ENCODE measurements at places on chromosomes 1 and 21. TPM values are rescaled to one million over a fixed set of nuclear protein-coding genes. Genes with fewer than 3 reads are reported as not detected.

DNA sequence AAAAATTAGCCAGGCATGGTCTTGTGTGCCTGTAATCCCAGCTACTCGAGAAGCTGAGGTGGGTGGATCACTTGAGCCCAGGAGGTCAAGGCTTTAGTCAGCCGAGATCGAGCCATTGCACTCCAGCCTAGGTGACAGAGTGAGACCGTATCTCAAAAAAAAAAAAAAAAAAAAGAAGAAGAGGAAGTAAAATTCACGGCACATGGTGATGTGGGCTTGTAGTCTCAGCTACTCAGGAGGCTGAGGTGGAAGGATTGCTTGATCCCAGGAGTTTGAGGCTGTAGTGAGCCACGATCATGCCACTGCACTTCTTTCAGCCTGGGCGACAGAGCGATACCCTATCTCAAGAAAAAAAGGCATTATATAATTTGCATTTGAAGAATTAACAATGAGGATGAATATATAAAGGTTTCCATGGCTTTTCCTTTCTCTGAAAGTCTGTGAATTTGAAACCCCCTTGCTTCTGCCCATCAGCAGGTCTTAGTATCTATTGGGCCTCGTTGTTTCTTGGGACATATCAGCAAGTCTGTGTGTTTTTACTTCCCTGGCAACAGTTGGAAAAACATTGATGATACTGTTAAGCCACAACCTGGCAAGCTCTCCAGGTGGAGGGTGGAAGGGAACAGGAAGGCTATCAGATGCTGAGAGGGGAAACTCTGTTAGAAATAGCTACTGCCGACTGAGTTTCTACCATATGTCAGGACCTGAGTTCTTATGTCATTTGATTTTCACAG lies 4.6 kb upstream of the PLA2G2D start:
- DNase-seq: no peak

DNA sequence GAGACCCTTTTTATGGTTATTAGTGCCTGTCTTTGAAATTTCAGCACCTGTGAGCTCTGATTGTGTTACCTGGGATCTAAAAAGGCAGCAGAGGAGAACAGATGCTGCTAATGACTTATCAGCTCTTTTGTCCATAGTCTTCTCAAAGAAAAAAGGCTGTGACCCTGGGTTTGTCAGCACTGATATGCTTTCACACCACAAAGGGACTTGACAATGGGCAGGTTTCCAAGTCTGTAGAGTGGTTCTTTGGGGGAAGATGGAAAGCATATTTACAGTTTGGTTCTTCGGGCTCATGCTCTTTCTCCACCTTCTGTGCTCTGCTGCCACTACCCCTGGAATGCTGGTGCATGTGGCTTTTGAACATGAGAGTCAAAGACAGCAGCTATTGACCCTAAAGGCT lies 32.0 kb downstream of the DNAJC6 start:
- DNase-seq: no peak

- DNase-seq: peak; percentile 70
Measured at GRCh38 chr1:109838838-109839240, 71.8 kb upstream of the CSF1 start.

DNA sequence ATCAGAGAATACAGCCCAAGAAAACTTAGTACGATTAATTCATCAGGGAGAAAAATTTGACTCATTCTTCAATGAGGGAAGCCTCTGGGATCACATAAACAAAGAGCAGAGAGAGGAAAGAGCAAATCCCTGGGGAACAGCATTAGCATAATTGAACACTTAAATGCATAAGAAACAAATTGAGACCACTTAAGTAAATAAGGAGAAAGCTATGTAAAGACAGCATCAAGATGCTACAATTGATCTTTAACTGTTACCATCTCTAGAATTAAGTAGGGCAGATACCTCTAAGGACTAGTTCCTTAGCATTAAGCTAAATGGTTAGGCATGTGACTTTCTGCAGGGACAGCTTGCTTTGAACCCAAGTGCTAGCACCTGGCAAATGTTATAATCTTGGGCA lies 265.1 kb upstream of the NEGR1 start:
- no peak for DNase-seq

GRCh38 chr1:91026320-91026719 lies 4.5 kb upstream of the ZNF644 start:
- no peak for DNase-seq

DNA sequence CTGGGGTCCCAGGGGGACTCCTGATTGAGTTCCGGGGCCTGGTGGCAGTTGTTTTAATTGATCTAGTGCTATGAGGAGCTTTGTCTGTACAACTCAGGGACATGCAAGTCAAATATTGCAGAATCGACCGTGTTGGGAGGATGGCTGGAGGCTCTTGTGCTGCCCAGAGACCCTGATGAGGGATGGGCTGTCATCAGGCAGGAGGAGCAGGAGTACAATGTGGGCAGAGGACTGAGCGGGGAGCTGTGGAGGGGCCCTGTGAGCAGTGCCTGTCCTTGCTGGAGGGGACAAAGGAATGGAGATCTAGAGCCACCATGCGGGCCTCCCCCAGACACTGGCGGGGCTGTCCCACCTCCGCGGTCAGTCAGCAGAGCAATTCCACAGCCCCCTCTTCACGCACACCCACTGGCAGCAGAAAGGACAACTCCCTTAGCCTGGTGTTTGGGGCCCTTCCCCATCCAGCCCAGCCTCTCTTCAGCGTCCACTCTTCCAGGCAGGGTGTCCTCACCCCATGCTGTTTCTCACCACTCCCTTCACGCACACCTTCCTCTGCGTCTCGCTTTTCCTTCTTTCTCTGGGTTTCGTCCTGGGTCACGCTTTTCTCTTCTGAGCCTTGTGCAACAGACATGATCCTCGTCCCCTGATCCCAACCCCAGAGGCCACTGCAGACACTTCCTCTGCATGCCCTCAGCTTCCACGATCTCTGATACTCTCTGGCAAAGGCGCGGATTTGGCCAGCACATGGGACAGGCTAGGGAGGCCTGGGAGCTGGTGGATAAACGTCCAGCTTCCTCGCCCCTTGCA lies 122.6 kb downstream of the GRIK3 start:
- no peak for DNase-seq

- no peak for DNase-seq
Measured at GRCh38 chr1:193537266-193538002, 351.0 kb upstream of the B3GALT2 start.

DNA sequence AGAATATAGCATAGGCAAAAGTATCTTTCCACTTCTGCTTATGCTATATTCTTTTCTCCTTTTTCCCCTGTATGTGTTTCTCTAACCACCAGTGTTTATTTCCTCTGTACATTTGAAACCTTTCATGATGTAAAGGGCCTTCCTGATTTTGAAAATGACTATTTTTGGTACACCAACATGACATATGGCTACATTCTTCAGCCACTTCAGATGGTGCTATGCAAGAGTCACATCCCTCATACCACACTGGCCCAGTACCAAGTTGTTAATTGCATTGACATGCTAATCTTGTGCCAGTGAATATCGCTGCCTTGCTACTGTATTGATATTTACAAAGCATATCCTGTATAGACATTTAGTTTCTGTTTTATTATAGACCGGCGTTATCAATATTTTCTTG lies 408.7 kb downstream of the NCAM2 start:
- no peak for DNase-seq

DNA sequence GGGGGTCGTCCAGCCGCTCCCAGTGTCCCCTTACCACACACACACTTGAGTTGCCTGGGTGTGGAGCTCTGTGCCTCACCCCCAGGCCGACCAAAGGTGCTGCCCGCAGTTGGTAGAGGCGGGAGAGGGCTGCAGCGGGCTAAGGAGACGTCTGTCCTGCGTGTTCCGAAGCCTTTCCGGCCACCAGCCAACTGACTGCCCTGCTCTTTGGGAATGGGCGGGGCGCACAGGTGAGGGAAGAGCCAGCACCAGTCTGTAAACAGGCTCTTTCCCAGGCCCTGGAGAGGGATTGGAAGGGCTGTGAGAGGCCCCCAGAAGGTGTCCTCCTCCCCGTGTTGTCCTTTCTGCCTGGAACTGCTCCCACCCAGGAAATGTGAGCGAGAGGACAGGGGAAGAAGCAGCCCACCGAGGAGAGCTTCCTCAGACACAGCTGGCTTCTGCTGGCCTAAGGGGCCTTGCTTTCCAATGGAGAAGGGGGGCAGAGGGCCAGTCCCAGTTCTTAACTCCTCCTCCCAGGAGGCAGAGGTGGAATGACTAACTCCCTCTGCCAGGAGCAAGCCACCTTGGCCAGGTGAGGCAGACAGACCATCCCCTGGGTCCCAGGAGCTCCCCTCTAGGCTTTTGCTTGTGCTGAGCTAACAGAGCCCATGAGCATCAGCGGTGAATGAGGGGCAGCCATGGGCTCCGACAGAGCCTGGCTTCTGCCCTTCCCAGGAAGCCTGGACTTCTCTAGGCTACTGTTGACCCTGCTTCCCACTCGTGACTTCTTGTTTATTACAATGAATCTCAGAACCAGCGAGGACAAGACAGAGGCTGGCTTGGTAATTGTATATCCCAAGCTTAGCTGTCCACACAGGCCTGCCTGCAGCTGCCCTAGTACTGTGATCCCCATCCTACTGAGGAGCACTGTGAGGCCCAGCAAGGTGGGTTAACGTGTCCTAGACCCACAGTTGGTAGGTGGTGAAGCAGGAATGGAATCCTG lies 158.1 kb upstream of the COA6 start:
- no peak for DNase-seq

DNA sequence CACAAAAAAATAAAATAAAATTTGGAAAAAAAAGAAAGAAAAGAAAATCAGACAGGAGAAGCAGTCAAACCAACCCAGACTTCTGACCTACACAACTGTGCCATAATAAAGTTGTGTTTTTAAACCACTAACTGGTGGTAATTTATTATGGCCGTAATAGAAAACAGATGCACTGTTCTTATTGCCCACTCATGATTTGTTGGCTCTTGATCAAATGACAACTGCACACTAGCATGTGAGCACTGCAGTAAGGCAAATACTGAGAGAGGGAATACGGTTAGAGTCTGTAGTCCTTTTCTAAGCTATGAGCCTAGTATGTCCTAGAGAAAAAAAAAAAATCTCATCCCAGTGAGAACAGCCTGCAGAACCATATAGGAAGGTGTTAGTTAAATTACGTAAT lies 61.2 kb upstream of the TNR start:
- no peak for DNase-seq

- DNase-seq: no peak
Measured at GRCh38 chr1:204505674-204506200, 10.5 kb upstream of the MDM4 start.

- no peak for DNase-seq
Measured at GRCh38 chr1:229392936-229393335, 41.0 kb downstream of the ACTA1 start.

DNA sequence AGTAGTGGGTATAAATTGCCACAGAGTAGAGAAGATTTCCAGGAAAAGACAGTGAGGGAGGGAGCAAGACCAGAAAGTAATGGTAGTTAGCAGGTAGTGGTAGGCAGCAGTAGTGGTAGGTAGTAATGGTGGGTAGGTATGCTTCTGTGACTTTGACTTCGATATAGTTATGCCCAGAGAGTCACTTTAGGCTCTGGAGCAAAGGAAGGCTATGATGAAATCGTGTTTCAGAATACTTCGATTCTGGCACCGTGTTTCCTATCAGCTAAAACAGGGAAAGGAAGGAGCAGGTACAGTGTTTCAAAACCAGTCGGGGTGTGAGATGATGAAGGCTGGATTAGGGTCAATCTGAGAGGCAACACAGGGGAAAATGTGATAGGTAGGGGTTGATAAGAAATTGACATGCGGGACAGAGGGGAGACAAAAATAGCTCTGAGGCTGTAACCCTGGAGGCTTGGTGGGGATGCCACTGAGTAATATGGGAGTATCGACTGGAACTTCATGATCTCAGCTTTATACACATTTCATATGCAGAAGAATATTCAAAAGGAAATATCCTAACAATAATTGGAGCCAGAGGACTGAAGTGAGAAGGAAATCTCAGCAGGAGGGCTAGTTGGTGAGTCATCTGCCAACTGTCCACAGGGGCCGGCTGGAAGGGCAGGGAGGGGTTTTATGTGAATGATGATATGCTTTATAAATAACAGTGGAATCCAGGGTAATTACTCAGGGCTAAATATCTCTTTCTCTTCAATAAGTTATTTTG lies 25.2 kb upstream of the TRIM45 start:
- DNase-seq: peak; percentile 94

DNA sequence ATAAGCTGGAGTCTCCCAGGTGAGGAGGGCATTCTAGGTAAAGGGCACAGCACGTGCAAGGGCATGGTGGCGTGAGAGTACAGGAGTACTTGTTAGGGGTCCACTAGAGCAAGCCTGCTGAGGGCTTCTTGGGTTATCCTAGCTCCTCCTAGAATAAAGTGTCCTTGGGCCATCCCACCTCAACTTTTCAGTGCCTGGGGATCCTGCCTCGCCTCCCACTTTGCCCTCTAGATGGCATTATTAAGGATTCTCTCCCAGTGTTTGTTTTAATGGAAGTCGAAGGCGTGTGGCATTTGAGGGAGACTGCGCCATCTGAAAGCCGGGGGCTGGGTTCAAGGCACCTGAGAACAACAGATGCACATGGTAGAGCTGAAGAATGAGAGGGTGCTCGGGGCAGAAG lies 74.5 kb upstream of the SELENON start:
- no peak for DNase-seq

GRCh38 chr1:27891196-27891889 lies 19.0 kb downstream of the THEMIS2 start:
- DNase-seq: no peak

- DNase-seq: no peak
Measured at GRCh38 chr1:235011064-235011598, 117.5 kb downstream of the TOMM20 start.

DNA sequence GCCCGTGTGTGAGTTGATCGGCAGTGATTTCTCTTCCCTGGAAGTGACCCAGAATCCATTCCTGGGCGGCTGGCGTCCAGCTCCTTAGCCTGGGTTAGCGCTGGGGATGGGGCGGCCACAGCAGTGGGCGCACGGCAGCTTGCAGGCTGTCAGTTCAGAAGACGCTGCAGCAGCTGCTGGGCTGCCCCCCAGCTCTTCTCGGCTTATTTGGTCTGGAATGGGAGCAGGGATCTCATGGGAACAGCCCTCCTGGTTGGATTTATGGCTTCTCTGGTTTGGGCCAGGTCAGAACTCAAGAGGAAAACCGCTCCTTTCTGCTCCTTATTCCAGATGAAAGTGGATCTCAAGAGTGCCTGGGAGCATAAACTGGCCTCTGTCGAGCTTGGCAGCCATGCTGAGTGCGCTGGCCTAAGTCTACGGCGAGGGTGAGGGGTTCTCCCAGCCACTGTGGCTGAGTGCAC lies 148.2 kb downstream of the PRDM16 start:
- no peak for DNase-seq

- DNase-seq: no peak
Measured at GRCh38 chr21:44722731-44723130, 11.4 kb upstream of the TSPEAR start.

GRCh38 chr1:3736131-3736561 lies 16.1 kb upstream of the CCDC27 start:
- no peak for DNase-seq

- DNase-seq: no peak
Measured at GRCh38 chr1:224466154-224466553, 31.6 kb upstream of the WDR26 start.

GRCh38 chr1:222813866-222814535 lies 838 bp upstream of the DISP1 start:
- DNase-seq: peak; percentile 9

The ASCL5 gene
- not detected for total RNA-seq

The FCGR3B gene
- total RNA-seq: not detected

The FTCD gene
- total RNA-seq: 1.1 TPM

The AGT gene
- 0.10 TPM for total RNA-seq

The ACTN2 gene
- not detected for total RNA-seq

The CA14 gene
- total RNA-seq: not detected

The TLR5 gene
- total RNA-seq: not detected

The CACNA1S gene
- total RNA-seq: not detected

The SMCP gene
- total RNA-seq: not detected

The SNX7 gene
- total RNA-seq: 32.2 TPM

The ETNK2 gene
- total RNA-seq: 5.0 TPM

The CNKSR1 gene
- 0.34 TPM for total RNA-seq

The PIP5K1A gene
- 97.8 TPM for total RNA-seq

Data from HFFc6 (cell line).